ENCODE measurements at places on chromosomes 2 and 18. TPM values are rescaled to one million over a fixed set of nuclear protein-coding genes. Genes with fewer than 3 reads are reported as not detected.

GRCh38 chr2:71857636-71858035 lies 290.0 kb downstream of the CYP26B1 start:
- no peaks in the 10 kb centered on the region for H3K4me1 ChIP-seq
- no peaks in the 10 kb centered on the region for H3K36me3 ChIP-seq
- no peak overlapping the region for H3K27ac ChIP-seq
- no peak for DNase-seq

DNA sequence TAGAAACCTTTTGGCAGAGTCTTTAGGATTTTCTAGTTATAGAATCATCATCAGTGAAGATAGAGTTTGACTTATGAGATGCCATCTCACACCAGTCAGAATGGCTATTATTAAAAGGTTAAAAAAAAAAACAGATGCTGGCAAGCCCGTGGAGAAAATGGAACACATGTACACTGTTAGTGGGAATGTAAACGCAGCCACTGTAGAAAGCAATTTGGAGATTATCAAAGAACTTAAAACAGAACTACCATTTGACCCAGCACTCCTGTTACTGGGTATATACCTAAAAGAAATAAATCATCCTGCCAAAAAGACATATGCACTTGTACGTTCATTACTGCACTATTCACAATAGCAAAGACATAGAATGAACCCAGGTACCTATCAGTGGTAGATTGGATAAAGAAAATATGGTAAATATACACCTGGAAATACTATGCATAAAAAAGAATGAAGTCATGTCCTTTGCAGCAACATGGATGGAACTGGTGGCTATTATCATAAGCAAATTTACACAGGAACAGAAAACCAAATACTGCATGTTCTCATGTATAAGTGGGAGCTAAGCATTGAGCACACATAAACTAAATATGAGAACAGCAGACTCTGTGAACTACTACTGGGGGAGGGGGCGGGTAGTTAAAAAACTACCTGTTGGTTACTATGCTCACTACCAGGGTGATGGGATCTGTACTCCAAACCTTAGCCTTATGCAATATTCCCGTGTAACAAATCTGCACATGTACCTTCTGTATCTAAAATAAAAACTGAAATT lies 279.0 kb downstream of the KIAA1328 start:
- no peak overlapping the region for H3K4me3 ChIP-seq
- H3K27ac ChIP-seq: no peak overlapping the region
- no peaks in the 10 kb centered on the region for H3K4me1 ChIP-seq
- no peaks in the 10 kb centered on the region for H3K27me3 ChIP-seq

DNA sequence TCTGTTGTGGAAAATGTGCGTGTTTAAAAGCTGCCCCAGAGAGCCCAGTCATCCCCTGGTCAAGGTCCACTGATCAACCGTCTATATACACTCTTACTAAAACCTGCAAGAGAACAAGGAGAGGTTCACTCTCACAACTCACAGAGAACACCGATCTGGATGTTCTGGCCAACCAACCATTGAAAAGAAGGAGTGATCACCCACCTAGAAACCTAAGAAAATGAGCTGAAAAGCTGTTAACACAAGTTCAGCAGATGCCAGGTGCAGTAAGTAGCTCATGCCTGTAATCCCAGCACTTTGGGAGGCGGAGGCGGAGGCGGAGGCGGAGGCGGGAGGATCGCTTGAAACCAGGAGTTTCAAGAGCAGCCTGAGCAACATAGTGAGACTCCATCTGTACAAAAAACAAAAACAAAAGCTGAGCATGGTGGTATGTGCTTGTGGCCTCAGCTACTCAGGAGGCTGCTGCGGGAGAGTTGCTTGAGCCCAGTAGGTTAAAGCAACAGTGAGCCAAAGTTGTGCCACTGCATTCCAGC lies 14.5 kb downstream of the ATG16L1 start:
- H3K27me3 ChIP-seq: no peaks in the 10 kb centered on the region
- no peak for DNase-seq
- no peaks in the 10 kb centered on the region for H3K4me1 ChIP-seq
- no peak overlapping the region for H3K27ac ChIP-seq

DNA sequence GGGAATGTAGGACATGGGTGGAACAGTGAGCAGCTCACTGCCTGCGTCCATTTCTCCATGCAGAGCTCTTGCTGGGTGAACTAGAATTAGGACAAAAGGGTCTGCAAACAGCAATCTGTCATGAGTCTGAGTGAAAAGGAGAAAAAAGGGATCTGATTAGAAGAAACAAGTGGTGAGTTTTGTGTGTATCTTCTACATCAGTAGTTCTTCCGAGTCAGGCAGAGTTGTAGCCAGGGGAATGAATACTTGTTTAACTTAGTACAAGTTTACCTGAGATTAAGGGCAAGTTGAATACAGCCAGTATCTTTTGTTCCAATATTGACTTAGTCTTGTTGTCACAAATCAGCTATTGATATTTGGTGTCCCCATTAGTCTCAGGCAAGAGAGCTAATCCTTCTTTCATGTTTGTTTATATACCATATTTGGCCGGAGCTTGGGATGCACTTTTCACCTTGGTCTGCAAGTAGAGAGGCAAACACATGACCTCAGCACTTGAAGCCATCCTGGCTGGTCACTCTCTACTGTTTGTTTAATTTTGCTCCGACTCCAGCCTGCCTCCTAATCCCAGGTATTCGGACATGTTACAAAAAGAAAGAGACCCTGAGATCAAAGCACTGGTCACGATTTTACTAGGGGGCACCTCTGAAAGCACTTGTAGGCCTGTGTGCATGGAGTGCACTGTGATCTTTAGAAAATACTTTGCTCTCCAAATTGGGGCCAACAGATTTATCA lies 211.0 kb upstream of the NT5C1B start:
- H3K4me3 ChIP-seq: no peak overlapping the region
- H3K4me1 ChIP-seq: no peaks in the 10 kb centered on the region
- H3K27ac ChIP-seq: no peak overlapping the region
- no peak for DNase-seq
- no peaks in the 10 kb centered on the region for H3K27me3 ChIP-seq

The RAX gene
- not detected for total RNA-seq

DNA sequence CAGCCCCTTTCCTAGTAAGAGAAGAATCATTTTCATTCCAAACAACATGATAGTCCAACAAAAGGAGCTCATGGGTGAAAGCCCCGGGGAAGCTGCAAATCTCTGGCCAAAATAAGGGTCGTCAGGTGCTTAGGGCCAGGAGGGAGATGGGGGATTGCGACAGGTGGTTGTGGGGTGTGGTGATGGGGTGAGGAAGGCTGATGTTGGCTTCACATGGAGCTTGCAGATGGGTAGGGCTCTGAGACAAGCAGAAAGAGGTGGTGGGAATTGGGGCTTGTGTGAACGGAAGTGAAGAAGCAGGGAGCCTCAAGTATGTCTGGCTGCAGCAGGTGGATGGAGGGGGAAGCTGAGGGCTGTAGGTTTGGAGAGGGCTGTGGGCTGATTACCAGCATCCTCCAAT lies 126.1 kb downstream of the CLIP4 start:
- H3K27ac ChIP-seq: no peak overlapping the region
- H3K27me3 ChIP-seq: no peaks in the 10 kb centered on the region
- no peak for DNase-seq
- no peak overlapping the region for H3K4me3 ChIP-seq

The ABCG8 gene
- total RNA-seq: not detected

The SERPINB12 gene
- total RNA-seq: not detected

DNA sequence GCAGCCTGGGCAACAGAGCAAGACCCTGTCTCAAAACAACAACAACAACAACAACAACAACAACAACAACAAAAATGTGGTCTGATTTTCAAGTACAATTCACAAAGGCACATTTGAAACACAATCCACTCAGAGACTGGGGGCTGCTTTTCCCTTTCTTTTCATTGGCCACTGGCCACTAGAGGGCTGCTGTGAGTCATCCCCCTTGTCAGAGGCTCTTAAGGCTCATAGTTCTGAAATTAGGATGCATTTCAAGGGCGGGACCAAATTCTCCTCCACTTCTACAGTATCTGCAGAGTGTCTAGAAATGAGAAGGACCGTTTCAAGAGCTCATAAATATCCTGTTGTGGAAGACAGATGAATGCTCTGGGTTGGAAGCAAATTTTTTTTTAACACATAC lies 285.4 kb downstream of the NRXN1 start:
- no peak overlapping the region for H3K27ac ChIP-seq
- H3K36me3 ChIP-seq: no peaks in the 10 kb centered on the region
- H3K4me3 ChIP-seq: no peak overlapping the region
- DNase-seq: no peak
- no peaks in the 10 kb centered on the region for H3K27me3 ChIP-seq

- H3K27me3 ChIP-seq: no peaks in the 10 kb centered on the region
- no peak overlapping the region for H3K4me3 ChIP-seq
- H3K36me3 ChIP-seq: no peaks in the 10 kb centered on the region
- DNase-seq: no peak
- peaks cover 1% of the 10 kb centered on the region for H3K4me1 ChIP-seq
- no peak overlapping the region for H3K27ac ChIP-seq
Observed at GRCh38 chr2:223532161-223532560, 70.0 kb downstream of the SCG2 start.

DNA sequence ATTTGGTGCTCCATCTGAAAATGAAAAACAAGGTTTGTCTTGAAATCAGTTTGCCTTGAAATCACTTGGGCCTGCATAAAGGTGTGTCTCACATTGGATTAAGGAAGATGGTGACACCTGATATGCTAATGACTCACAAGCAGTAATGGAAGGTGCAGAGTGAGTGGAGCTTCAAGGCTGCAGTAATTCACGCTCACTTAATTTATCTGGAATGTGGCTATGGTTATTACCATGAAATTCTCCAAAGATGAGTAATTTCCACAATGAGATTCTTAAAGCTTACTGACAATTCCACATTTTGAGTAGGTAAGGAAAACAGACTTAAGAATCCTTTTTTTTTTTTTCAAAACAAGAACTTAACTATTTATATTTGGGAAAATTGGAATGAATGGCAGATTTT lies 156.8 kb downstream of the PAX3 start:
- no peaks in the 10 kb centered on the region for H3K4me1 ChIP-seq
- H3K36me3 ChIP-seq: no peaks in the 10 kb centered on the region
- no peaks in the 10 kb centered on the region for H3K27me3 ChIP-seq
- DNase-seq: no peak

DNA sequence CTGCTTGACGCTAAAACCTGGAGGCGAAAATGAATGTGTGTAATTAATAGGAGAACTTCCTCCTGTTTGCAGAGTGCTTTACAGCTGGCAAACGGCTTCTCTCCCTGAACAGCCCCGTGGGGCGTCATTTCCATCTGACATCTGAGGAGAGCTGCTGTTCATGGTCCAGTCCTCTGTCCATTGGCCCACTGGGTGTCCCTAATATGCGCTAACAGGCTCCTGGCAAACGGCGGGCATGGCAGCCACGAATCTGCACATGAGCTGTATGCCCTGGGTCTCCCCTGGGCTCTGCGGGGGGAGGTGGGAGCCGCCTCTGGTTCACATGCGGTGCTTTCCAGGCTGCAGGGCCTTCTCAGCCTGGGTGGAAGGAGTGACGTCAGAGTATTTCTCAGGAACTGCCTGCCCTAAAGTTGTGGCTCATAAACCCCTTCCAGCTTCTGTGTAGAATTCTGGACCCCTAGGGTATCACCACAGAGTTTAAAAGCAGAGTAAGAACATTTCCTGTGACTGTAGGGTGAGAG lies 73.2 kb downstream of the LRRFIP1 start:
- peaks cover 23% of the 10 kb centered on the region for H3K4me1 ChIP-seq
- no peaks in the 10 kb centered on the region for H3K27me3 ChIP-seq
- DNase-seq: no peak
- no peaks in the 10 kb centered on the region for H3K36me3 ChIP-seq

GRCh38 chr2:225468131-225468530 lies 68.6 kb downstream of the NYAP2 start:
- no peaks in the 10 kb centered on the region for H3K36me3 ChIP-seq
- DNase-seq: no peak
- no peaks in the 10 kb centered on the region for H3K27me3 ChIP-seq

- H3K4me3 ChIP-seq: no peak overlapping the region
- DNase-seq: no peak
- no peaks in the 10 kb centered on the region for H3K27me3 ChIP-seq
- no peaks in the 10 kb centered on the region for H3K4me1 ChIP-seq
- H3K27ac ChIP-seq: no peak overlapping the region
- no peaks in the 10 kb centered on the region for H3K36me3 ChIP-seq
Observed at GRCh38 chr18:78480262-78481054, 499.2 kb upstream of the SALL3 start.

GRCh38 chr2:175576270-175576669 lies 394.8 kb upstream of the ATP5MC3 start:
- no peaks in the 10 kb centered on the region for H3K27me3 ChIP-seq
- DNase-seq: no peak
- no peaks in the 10 kb centered on the region for H3K36me3 ChIP-seq
